Stimulated activated CD4-positive, alpha-beta T cell treated with anti-CD3 and anti-CD28 coated beads, Interleukin-1b, Interleukin-23, amount 100 ng/mL, for 24 hours (primary cell): ENCODE measurements at places on chromosomes 16 and 17.
A peak's percentile ranks its signal among the peaks of the same experiment; 100 is the strongest.

DNA sequence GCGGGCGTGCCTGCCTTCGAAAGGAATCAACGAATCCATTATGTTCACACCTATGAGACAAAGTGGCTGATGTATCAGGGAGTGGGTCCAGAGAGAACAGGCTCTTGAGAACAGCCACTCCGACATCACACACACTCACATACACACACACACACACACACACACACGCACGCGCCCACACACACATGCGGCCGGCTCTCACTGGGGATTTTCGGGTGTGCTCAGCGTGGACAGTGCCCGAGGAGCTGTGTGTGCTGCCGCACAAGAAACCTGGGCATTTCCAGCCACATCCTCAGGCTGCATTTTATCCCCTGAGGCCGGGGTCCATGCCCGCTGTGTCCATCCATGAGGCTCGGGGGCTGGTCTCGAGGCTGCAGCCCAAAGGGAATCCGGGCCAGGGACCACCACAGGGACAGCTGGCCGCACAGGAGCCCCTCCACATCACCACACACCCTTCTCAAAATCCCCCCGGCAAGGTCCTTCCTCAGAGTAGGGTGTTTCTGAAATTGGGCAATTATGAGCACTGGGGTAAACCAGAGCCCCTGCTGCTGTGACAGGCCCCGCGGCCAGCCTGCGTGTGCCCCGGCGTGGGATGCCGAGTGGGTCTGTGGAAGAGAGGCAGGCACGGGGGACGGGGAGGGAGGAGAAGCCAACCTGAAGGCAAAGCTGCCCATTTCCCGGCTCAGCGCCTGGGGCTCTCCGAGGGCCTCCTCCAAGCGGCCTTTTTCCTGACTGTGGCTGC is 24.8 kb downstream of the MRM3 start:
- no peak for DNase-seq

- no peak for DNase-seq
Measured at GRCh38 chr17:19744492-19744891, 3.6 kb downstream of the ALDH3A1 start.

GRCh38 chr17:11598274-11599221 is at the start of gene DNAH9:
Gene DNAH9 (plus strand): TSS chr17:11598470. CDS start chr17:11598499, 29 bp downstream.
- DNase-seq = peak; percentile 2

- no peak for DNase-seq
Measured at GRCh38 chr17:36727052-36727451, 125.7 kb downstream of the MRM1 start.

GRCh38 chr16:59168461-59169114 is 434.5 kb upstream of the GOT2 start:
- no peak for DNase-seq

DNA sequence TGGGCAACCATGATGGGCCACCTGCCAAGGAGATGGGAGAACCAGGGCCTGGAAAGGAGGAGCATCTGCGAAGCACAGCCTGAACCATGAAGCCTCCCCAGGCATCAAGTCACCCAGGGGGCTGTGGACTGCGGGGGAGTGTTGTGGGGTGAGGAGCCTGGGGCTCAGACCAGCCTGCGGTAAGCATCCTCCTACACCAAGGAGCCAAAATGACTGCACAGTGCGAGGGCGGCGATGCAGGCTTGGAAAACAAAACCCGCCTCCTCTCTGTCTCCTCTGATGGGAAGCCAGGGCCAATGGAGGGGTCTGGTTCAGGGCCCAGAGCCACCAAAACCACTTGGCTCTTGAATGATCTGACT is 18.1 kb upstream of the MAF start:
- peak; percentile 34 for DNase-seq

- no peak for DNase-seq
Measured at GRCh38 chr17:38750312-38751121, 2.0 kb upstream of the PSMB3 start.

- DNase-seq = no peak
Measured at GRCh38 chr16:89504091-89504490, 4.1 kb upstream of the SPG7 start.

DNA sequence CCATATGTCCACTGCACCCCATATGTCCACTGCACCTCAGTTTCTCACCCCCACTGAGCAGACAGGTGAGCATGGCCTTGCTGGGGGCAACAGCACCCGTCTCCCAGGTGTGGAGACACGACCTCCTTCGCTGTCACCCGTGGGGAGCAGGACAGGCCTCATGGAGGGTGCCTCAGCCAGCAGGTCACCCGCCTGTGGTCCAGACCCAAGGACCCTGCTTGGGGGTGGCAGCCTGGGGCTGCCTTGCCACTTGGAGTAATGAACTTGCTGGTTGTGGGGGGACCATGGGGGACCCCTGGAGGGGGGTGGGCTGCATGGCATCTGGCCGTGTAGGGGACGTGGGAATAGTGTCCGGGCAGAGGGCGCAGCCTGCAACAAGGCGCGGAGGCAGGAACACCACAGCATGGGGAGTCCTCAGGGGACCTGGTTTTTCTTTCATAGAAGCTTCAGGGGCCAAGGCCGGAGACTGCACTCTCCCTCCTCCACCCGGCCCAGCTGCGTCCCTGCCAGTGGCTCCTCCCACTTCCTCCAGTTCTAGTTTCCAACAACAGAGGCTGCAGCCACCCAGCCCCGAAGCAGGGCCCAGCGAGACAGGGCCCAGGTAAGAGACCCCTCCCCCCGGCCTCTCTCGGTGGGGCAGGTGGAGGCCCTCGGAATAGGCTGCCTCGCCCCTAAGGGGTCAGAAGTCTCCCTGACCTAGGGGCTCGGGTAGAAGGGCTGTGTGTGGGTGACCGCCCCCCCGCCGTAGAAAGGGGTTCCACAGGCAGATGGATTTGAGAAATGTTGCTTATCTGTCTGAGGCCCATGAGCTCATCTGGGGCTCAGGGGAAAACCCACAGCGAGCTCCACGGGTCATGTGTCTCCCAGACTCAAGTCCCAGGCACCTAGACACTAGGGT is at the start of gene NHLRC4:
Gene NHLRC4 (plus strand): TSS at position 531 of the 898 bp plus-strand sequence. CDS start 1,043 bp downstream, outside the sequence.
- DNase-seq = peak; percentile 19

GRCh38 chr16:50699326-50700159 is 6.1 kb downstream of the NOD2 start:
- DNase-seq = peak; percentile 60

GRCh38 chr16:49748322-49748721 is 107.6 kb downstream of the ZNF423 start:
- no peak for DNase-seq

GRCh38 chr16:66391726-66392670 is 25.5 kb downstream of the CDH5 start:
- no peak for DNase-seq

GRCh38 chr16:19432429-19432828 is 14.7 kb downstream of the TMC5 start:
- DNase-seq = no peak

DNA sequence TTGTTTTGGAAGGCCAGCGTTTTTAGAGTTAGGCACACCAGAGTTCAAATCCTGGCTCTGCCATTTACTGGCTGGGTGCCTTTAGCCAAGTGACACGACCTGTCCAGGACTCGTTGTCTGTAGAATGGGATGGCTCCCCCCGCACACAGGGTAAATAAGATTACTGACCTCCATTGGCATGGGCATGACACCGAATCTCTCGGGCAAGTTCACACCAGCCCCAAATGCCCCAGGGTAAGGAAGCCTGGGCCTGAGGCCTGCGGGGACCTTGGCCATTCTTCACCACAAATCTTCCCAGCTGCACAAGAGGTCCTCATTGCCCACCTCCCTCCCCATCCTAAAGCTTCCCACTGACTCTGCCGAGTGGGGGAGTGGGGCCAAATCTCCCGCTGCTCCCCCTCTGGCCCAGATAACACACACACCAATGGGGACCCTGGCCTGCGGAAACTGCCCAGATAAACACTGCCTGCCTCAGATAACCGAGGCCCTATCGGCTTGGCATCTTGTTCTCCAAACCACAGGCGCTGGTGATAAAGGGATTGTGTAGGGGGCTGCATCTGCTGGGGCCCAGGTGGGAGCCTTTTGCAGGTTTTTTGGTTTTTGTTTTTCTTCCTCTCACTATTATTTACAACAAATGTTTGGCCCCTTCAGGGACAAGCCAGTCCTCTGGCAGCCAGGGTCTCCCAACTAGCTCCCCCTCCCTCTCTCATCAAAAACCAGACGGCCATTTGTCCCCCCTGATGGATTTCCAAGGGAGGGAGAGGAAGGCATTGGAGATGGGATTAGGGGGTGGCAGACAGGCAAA is 75.0 kb upstream of the LHX1 start:
- DNase-seq = no peak

GRCh38 chr16:4330277-4330874 is 14.5 kb downstream of the GLIS2 start:
- DNase-seq = peak; percentile 43

DNA sequence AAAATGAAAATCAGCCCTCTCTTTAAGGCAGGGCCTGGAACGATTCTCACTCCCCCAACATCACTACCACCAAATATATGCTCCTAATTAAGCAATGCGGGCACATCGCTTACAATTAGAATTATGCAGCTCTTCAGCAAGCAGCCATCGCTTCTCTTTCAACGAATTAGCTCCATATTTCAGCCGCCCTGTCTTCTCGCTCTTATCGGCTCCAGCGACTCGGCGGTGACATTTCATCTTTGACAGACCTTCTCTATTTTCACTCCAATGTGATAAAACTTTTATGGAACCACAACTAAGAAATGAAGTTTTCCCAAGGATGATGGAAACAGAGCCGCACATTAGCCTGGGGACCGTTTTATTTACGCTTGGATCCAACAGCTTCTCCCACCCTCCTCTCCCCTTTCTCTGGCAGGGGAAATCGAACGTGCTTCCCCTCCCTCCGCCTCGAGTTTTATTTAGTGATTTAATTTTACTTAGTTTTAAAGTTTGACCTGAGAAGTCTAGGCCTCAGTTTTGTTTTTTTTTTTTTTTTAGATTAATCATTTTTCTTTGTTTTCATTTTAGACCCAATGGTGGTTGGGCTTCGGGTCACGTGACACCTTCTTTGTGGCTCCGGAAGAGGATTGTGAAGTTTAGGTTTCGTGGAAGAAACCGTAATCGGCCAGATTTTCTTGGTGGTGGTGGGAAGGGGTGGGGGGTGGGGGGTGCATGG is 3.1 kb upstream of the HOXB2 start:
- peak; percentile 12 for DNase-seq

- DNase-seq = no peak
Measured at GRCh38 chr16:29650771-29651170, 12.3 kb upstream of the SPN start.

DNA sequence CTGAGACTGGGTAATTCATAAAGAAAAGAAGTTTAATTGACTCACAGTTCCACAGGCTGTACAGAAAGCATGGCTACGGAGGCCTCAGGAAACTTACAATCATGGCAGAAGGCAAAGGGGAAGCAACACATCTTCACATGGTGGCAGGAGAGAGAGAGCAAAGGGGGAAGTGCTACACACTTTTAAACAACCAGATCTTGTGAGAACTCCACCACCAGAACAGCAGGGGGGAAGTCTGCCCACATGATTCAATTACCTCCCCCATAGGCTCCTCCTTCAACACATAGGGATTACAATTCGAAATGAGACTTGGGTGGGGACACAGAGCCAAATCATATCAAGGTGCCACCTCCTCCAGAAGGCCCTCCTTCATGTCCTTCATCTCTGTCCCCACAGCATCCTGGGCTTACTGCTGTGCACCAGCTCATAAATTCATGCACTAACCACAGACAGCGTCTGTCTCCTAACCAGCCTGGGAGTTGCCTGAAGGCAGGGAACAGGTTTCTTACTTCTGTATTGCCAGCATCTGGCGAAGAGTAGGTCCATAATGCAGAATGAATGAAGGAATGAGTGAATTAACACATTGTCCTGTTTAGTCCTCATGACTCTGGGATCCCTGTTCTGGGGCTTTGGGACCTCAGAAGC is 74.4 kb downstream of the WSB1 start:
- no peak for DNase-seq

- no peak for DNase-seq
Measured at GRCh38 chr17:71413935-71414334, 706.9 kb upstream of the SOX9 start.

- no peak for DNase-seq
Measured at GRCh38 chr16:81885976-81886586, 107.0 kb downstream of the PLCG2 start.

- DNase-seq = no peak
Measured at GRCh38 chr16:50620646-50621451, 60.3 kb downstream of the SNX20 start.

DNA sequence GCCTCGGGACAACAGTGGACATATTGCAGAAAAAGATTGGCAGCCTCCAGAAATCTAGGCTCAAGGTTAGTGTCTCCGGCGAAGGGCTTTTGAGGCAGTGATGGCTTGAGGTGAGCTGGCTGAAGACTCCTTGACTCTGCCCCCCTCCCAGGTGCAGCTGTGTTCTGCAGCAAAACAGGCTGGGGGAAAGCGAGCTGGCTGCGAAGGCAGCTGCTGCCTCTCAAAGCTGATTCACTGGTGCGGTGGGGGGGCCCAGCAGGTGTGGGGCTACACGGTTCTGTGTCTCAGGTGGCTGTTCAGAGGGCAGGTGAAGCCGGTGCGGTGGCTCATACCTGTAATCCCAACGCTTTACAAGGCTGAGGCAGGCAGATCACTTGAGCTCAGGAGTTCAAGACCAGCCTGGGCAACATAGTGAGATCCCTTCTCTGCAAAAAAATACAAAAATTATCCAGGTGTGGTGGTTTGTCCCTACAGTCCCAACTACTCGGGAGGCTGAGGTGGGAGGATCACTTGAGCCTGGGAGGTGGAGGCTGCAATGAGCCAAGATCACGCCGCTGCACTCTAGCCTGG is 22.9 kb downstream of the C16orf96 start:
- no peak for DNase-seq

DNA sequence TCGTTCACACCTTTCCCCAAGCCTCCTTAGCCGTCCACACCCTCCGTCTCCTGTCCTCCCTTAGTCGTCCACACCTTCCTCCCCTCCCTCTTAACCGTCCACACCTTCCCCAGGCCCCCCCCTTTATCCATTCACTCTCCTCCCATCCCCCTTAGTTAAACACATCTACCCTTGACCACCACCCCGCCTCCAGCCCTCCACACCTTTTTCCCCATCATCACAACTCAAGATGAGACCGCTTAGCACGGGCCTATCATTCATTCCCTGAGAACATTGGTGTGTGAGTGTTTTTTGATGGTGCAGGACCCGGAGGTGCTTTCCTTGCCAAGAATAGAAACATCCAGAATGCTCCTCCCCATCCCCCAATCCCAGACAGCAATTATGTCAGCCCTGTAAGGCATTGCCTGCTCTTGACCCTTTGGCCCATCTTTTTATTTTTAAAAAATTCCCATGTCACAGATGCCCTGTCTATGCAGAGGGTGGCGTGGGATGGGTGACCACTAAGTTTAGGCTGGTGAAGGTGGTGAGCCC is 1.4 kb downstream of the TENT4B start:
- DNase-seq = no peak

GRCh38 chr17:19262650-19263631 is 25.8 kb downstream of the EPN2 start:
- DNase-seq = no peak

DNA sequence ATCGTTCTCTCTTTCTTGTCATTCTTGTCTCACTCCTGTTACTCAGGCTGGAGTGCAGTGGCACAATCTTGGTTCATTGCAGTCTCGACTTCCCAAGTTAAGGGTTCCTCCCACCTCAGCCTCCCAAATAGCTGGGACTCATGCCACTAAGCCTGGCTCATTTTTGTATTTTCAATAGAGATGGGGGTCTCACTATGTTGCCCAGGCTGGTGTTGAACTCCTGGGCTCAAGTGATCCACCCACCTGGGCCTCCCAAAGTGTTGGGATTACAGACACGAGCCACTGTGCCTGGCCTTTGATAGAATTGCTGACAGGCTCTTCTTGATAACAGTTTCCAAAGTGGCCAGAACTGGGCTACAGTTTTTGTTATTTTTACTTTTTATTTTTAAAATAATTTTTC is 32.3 kb downstream of the TPPP3 start:
- no peak for DNase-seq

GRCh38 chr17:17309356-17309755 is 6.2 kb downstream of the NT5M start:
- DNase-seq = no peak

- DNase-seq = no peak
Measured at GRCh38 chr17:34579017-34579946, at the start of gene TMEM132E. Gene TMEM132E (plus strand): TSS chr17:34579582. CDS start chr17:34581077, 1,495 bp downstream.
